Activated CD4-positive, alpha-beta T cell treated with anti-CD3 and anti-CD28 coated beads, Interleukin-2, amount 10 ng/mL, durations not matched to agents 7 days and 5 days (primary cell): ENCODE measurements at places on chromosomes 2 and 18. TPM values are rescaled to one million over a fixed set of nuclear protein-coding genes. Genes with fewer than 3 reads are reported as not detected.

DNA sequence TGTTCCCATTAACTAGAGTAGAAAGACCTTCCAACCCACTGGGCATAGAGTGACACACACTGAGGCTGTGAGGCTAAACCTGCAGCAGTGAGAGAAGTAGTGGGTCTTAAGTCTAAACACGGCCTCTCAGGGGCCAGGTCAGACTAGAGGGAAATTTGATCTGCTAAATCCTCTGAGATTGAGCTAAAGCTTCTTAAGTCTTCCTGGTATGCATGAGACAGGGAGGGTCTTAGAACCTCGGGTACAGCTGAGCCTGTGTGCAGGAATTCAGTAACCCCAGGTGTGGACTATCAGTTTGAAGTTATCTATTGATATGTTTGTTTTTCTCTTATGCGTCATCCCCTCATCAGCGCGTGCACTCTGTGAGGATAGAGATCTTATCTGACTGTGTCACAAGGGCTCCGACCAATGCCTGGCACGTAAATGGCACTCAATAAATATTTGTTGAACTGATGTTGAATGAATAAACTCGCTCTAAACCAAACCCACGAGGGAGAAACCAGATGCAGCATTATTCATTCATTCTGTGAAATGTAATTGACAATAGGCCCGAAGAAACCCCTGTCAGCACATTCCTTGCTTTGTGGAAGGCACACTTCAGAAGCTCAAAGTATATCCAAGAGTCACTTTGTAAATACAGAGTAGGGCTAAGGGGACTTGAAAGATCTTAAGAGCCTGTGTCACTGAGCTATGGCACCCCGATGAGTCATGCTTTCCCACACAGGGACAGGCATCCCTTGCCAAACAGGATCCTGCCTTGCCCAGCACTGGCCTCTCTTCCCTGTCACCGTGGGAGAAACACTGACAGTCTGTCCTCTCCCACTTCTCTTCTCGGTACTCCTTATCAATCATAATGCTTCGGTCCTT lies 21.7 kb upstream of the RAB10 start:
- H3K4me3 ChIP-seq, result no peak overlapping the region
- no peak for DNase-seq
- no peaks in the 10 kb centered on the region for H3K36me3 ChIP-seq

GRCh38 chr18:54882318-54882717 lies 54.0 kb downstream of the RAB27B start:
- H3K27me3 ChIP-seq, result no peaks in the 10 kb centered on the region
- no peaks in the 10 kb centered on the region for H3K4me1 ChIP-seq
- H3K27ac ChIP-seq, result no peak overlapping the region
- peaks cover 4% of the 10 kb centered on the region for H3K36me3 ChIP-seq

DNA sequence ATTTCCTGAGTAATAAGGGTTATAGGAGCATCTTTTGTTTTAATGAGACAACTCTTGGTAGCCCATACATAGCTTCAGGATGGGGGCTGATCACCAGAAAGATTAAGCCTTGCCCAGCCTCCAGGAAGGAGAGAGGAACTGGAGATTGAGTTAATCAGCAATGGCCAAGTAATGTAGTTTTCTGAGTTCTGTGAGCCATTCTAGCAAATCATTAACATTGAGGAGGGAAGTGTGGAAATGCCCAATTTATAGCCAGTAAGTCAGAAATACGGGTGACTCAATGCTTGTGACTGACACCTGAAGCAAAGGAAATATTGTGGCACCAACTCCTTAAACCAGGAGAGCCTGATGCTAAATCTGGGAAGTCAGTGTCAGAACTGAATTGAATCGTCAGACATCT lies 205.1 kb upstream of the SRD5A2 start:
- H3K36me3 ChIP-seq, result no peaks in the 10 kb centered on the region
- no peak overlapping the region for H3K27ac ChIP-seq
- H3K4me1 ChIP-seq, result no peaks in the 10 kb centered on the region
- DNase-seq, result no peak
- peaks cover 13% of the 10 kb centered on the region for H3K27me3 ChIP-seq

DNA sequence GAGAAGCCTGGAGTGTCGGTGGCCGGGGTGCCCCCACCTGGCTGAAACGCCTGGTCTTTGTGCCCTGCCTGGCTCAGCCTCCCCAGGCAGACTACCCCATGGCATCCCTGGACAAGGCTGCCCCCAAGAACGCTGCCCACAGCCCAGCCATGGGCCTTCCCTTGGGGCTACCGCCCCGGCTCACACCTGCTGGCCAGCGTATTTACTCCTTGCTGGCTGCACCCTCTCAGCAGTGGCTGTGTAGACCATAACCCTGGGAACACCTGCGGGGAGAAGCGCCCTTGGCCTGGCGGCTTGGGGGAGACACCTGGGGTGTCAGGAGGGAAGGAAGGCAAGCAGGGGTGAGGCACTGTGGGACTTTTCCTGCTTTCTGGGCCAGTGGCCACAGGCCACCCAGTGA lies 17.3 kb downstream of the CAPN10 start:
- H3K36me3 ChIP-seq, result peaks cover 2% of the 10 kb centered on the region
- no peaks in the 10 kb centered on the region for H3K27me3 ChIP-seq
- H3K4me1 ChIP-seq, result no peaks in the 10 kb centered on the region
- DNase-seq, result no peak
- no peak overlapping the region for H3K4me3 ChIP-seq
- no peak overlapping the region for H3K27ac ChIP-seq

SPDYA gene
- 1.5 TPM for total RNA-seq

R3HDM1 gene
- total RNA-seq, result 52.5 TPM
